Germinal center (tissue), 1 donor: ENCODE measurements at places on chromosomes 3 and 15.
A peak's percentile ranks its signal among the peaks of the same experiment; 100 is the strongest.

GRCh38 chr3:79056498-79056897 lies 711.3 kb downstream of the ROBO1 start:
- DNase-seq, result no peak

- DNase-seq, result no peak
Observed at GRCh38 chr15:89119489-89120478, 31.5 kb downstream of the ABHD2 start.

GRCh38 chr3:804211-804610 lies 288.6 kb upstream of the CNTN6 start:
- no peak for DNase-seq

DNA sequence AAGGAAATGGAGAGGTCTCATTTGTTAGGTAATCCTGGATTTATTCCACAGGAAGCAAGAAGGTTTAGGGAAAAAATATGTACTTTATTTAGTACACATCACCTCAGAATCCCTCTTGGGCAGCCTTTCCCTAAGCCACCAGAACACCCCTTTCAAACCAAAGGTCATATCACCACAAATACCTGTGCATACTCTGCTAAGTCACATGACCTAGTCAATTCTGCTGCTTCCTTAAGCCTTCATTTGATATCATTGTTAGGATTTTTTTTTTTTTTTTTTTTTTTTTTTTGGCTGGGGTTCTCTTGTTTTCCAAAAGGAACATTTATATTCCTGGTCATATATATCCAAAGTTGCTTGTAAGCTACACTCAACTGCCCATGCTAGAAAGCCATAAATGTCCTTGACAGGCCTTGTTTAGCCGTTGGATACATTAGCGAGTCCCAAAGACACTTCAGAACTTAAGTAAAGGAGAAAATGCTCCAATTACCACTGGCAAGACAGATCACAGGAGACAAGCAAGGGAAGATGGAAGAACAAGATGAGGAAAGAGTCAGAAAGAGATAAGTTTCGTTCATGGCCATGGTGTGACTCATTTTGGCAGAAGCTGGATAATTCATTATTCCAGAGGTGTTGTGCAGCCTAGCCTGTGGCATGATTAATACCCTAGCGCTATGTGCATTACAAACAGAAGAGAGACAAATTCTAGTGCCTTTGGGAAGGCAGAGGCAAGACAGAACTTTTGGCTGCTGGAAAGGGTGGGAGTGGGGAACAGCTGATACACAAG lies 155.6 kb upstream of the SLC2A2 start:
- no peak for DNase-seq

GRCh38 chr3:123444744-123445143 lies 4.1 kb downstream of the ADCY5 start:
- DNase-seq, result no peak

GRCh38 chr3:16354291-16354690 lies 89.3 kb downstream of the OXNAD1 start:
- no peak for DNase-seq

DNA sequence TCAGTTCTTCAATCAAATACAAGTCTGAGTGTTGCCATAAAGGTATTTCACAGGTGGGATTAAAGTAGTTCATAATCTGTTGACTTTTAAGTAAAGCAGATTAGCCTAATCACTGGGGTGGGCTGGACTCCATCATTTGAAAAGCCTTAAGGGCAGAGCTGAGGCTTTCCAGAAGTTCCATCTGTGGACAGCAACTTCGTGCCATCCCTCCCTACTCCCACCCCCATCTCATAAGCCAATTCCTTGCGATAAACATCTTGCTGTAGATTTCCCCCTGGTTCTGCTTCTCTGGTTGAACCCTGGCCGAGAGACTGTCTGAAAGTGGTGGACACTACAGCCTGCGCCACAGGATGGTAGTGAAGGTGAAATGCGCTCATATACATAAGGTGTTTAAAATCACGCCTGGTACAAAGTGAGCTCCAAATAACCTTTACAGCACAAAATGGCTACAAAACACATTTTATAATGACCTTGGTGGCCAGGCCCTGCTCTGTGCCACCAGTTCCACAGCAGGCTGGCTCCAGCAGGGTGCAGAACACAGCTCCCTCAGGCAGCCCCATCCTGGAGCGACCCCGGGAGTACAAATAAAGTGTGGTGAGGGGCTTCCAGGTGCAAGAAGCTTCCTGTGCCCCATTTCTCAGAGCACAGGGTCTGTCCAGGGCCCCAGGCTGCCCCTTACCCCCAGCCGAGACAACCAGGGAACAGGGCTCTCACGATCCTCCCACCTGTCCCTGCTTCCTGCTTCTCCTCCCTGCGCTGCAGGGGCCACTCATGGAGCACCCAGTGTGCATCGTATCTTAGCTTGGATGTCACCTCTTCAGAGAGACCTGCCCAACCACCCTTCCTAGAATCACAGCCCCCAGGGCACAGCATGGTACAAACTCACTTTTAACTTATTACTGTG lies 25.8 kb upstream of the GATA2 start:
- no peak for DNase-seq

DNA sequence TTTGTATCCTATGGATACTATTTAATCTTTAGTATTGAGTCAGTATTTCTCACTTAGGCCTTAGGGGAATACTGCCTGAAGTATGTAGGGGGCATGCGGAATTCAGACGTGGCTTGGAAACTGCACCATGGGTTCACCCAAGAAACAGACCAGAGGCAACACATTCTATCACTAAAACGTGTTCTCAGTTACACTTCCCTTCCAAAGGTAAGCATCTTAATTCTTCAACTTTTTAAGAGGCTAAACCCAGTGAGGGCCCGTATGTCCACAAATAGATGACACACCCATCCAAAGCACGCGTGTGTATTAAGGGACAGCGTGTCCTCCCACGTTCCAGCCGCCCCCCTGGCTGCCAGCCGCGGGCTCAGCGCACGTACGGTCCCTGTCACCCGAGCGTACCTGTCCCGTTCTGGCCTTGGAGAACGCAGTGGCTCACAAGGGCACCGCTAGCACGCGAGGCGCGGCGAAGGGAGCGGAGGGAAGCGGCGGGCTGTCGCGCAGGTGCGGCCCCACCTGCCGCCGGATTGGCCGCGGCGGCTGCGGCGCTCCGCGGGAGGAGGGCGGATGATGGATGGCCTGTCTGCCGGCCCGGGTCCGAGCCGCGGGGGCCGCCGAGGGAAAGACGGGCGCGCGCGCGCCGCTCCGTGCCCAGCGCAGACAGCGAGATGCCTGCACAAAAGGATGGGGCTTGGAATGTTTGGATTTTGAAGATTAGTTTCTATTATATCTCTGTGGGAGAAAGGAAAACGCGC lies 1003.9 kb upstream of the NR2F2 start:
- DNase-seq, result no peak

GRCh38 chr3:177929310-177929709 lies 606.9 kb upstream of the KCNMB2 start:
- no peak for DNase-seq

GRCh38 chr15:40906991-40907802 lies 12.9 kb downstream of the VPS18 start:
- peak; percentile 42 for DNase-seq

DNA sequence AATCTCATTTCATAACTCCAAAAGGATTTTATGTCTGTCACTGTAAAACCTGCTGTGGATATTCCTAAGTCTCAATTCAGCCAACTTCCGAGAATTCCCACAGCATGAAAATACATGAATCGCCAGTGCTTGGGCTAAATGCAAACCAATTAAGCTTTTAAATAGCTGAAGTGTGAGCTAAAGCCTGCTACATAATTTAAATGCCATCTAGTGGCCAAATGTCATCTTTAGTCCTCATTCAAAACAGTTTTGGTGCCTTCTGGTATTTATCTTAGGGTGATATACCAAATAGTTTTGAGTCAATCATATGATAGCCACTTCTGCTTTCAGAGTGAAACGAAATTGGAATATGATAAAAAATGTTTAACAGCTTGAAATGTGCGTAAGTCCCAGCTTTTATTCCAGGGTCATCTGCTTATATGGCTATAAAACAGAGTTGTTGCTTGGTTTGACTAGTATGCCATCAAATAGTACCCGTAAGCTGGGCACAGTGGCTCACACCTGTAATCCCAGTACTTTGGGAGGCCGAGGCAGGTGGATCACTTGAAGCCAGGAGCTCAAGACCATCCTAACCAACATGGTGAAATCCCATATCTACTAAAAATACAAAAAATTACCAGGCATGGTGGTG lies 41.8 kb upstream of the CCNL1 start:
- DNase-seq, result peak; percentile 67

GRCh38 chr15:59172289-59172901 lies 34.2 kb upstream of the LDHAL6B start:
- no peak for DNase-seq

DNA sequence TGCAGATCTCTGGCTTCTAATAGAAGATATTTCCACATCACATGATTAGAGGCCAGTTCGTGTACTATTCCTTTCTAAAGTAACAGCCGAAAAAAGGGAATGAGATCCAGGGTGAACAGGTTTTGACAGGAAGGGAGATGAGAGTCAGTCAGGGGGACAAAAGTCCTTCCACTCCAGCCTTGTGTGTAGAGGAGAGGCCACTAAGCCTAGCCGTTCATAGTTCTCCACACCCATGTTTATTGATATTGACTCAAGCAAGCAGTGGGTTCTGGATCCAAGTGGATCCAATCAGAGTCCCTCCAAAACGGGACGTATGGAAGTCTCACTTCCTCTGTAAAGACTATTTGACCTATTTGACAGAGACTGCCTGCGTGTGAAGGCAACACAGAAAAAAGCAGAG lies 80.4 kb upstream of the LRIG1 start:
- DNase-seq, result no peak

DNA sequence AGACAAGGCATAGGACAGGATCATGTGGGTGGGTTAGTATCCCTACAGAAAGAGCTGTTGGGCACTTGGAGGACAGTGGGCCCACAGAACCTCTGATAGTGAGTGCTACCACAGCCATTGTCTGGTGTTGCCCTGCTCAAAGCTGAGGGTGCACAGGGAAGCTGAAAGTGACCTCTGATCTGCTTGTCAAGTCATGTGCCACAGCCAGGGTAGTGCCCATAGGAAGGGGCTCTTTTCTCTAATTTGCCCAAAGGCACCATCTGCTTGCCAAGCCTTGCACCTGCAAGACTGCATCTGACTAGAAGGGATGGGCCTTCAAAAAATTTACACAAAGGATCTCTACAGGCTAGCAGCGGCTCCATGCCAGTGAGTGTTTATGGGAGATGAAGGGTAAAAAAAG lies 87.4 kb upstream of the GSK3B start:
- no peak for DNase-seq

- no peak for DNase-seq
Observed at GRCh38 chr15:28060005-28060404, 39.1 kb downstream of the OCA2 start.

DNA sequence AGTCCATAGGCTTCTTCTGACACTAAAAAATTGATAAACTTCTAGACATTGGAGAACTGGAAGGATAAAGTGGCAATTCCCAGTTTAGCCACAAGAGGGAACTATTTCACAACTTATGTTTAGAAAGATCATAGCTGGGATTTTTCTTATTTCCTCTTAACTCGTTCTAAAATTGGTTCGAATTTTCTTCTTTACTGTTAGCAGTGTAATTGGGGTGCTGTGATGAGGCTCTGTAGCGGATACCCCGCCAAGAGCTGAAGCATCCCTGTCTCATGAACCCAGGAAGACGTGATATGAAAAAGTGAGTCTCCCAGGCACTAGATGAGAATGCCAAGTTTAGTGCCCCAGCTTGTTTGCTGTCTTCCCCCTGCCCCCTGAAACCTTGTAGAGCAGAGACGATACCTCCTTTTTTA lies 85.1 kb downstream of the PDCD6IP start:
- DNase-seq, result peak; percentile 30

GRCh38 chr15:95132774-95133173 lies 901.4 kb downstream of the MCTP2 start:
- no peak for DNase-seq
